ENCODE measurements at places on chromosomes 6 and 20.
A peak's percentile ranks its signal among the peaks of the same experiment; 100 is the strongest.

- DNase-seq = no peak
Observed at GRCh38 chr20:45049438-45049837, 51.5 kb downstream of the KCNS1 start.

DNA sequence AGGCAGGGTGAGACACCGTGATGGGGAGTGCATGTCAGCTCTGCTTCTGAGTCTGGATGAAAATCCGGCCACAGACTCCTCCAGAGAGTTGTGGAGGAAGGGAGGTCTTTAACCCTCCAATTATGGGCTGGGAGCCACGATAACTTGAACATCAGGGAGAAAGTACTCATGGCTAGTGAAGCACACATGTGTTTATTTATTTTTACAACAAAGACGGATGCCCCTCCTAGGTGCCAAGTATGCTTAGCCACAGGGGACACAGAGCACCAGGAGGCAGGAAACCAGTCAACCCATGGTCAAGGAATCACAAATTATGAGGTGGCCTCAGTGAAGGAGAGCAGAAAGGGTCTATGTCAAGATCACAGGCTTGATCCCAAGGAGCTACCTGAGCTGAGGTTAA lies 54.1 kb downstream of the ZNF217 start:
- peak; percentile 5 for DNase-seq

GRCh38 chr6:52400313-52401041 lies 19.7 kb upstream of the EFHC1 start:
- no peak for DNase-seq

GRCh38 chr6:2184700-2185455 lies 60.5 kb downstream of the GMDS start:
- DNase-seq = no peak

- no peak for DNase-seq
Observed at GRCh38 chr20:50799890-50800550, 5.2 kb downstream of the BCAS4 start.

- DNase-seq = peak; percentile 29
Observed at GRCh38 chr6:11043378-11043960, 636 bp downstream of the ELOVL2 start.

GRCh38 chr6:118652051-118652615 lies 742 bp upstream of the CEP85L start:
- DNase-seq = no peak

DNA sequence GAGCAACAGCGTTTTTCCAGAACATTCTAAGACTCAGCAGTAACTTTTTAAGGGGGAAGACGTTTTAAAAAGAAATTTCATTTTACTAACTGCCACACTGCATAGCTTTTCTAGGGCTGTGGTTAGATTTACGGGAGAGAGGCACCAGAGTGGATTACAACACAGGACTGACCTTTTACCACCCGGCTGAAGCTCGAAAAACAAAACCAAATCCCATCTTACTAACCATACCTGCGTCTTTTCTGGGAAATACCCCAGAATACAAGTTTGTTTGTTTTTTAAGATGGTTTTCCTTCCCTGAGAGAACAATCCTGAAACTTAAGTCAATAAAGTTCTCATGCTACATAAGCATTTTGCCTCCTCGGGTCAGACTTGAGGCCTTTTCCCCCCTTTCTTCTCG lies 209.3 kb upstream of the SOX4 start:
- no peak for DNase-seq

DNA sequence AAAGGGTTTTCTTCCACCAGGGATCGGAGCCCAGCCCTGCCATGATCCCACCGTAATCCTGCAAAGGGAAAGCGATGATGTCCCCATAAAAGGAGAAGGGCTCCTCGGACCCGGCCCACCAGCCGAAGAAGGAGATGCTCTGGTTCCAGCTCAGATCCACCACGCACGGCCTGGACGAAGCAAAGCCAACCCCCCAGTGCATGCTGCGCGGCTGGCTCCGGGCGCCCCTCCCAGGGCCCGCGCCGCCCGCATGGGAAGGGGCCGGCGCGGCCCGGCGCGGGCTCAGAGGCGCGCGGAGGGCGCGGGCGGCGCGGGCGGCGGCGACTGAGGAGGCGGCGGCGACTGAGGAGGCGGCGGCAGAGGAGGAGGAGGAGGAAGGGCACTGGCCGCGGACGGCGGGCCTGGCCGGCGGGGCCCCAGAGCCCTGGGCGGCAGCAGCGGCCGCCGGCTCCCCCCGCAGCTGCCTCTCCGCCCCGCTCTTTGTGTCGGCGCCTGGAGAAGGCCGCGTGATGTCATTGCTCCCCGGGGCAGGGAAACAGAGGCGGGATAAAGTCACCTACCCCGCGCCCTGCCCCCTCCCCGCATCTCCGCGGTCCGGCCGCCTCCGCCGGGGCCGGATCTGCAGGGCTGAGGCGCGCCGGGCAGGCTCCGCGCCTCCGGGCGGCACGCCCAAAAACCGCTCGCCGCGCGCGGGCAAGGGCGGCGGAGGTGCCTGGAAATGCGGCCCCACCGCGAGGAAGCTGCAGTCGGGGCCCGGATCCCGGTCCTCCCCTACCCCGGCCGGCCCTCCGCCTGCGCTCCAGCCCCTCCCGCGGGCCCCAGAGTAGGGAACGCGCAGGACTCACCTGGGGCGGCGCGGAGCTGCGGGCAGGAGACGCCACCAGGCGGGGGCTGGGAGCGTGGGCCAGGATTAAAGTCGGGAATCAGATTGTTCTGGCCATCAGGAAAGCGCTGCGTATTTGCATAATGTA lies at the start of gene FAXC:
TSS of gene FAXC (minus strand) at position 504 of the 971 bp plus-strand sequence. CDS start at position 202, 302 bp downstream.
- DNase-seq = no peak

DNA sequence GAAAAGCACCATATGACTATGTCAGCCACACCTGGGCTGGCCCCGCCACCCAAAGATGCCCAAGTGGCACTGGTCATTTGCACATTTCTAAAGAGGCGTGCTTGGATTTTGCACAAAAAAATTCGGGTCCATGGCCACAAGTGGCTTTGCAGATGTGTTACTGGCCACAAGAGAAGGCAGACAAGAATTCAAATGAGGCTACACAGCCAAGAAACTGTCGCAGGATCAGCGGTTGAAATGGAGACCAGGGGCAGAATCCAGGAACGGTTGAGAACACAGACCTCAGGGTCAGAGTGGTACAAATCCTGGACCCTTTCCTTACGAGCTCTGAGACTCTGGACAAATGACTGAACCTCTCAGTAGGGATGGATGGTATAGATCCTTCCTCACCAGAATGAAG lies 48.6 kb upstream of the SASH1 start:
- DNase-seq = no peak

GRCh38 chr6:125510405-125510804 lies 208.6 kb upstream of the HDDC2 start:
- DNase-seq = no peak

GRCh38 chr6:39908838-39909583 lies 25.3 kb downstream of the MOCS1 start:
- no peak for DNase-seq

GRCh38 chr20:58025233-58025632 lies 203.2 kb downstream of the ANKRD60 start:
- no peak for DNase-seq

- DNase-seq = peak; percentile 88
Observed at GRCh38 chr6:112780498-112781096, 433.5 kb downstream of the RFPL4B start.

- no peak for DNase-seq
Observed at GRCh38 chr20:62506087-62506486, 30.3 kb upstream of the GATA5 start.

- peak; percentile 90 for DNase-seq
Observed at GRCh38 chr20:23637282-23638221, at the start of gene CST3. TSS of gene CST3 (minus strand) at chr20:23637955. CDS start at chr20:23637862, 93 bp downstream.

GRCh38 chr6:125262016-125263013 lies 39.5 kb downstream of the HDDC2 start:
- DNase-seq = peak; percentile 71

GRCh38 chr6:14259594-14260152 lies 142.1 kb downstream of the CD83 start:
- DNase-seq = no peak

DNA sequence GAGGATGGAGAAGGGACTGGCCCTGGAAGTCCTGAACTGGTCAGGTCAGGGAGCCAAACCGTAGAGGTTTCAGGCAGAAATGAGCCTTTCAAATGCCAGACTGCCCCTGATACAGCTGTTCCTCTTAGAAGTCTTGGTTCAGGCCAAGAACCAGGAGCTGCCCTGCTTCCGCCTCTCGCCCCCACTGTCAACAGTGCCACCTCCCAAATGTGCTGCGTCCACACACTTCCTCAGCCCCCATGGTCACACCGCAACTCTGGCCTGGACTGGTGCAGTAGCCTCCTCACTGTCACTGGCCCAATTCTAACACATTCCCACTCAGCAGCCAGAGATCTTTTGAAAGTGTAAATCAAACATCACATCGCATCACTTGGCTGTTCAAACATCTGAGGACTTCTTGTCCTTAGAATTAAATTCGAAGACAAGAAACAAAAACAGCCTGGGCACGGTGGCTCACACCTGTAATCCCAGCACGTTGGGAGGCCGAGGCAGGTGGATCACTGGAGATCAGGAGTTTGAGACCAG lies 69.7 kb downstream of the STK35 start:
- DNase-seq = no peak

GRCh38 chr6:156984178-156984738 lies 207.1 kb downstream of the ARID1B start:
- no peak for DNase-seq

DNA sequence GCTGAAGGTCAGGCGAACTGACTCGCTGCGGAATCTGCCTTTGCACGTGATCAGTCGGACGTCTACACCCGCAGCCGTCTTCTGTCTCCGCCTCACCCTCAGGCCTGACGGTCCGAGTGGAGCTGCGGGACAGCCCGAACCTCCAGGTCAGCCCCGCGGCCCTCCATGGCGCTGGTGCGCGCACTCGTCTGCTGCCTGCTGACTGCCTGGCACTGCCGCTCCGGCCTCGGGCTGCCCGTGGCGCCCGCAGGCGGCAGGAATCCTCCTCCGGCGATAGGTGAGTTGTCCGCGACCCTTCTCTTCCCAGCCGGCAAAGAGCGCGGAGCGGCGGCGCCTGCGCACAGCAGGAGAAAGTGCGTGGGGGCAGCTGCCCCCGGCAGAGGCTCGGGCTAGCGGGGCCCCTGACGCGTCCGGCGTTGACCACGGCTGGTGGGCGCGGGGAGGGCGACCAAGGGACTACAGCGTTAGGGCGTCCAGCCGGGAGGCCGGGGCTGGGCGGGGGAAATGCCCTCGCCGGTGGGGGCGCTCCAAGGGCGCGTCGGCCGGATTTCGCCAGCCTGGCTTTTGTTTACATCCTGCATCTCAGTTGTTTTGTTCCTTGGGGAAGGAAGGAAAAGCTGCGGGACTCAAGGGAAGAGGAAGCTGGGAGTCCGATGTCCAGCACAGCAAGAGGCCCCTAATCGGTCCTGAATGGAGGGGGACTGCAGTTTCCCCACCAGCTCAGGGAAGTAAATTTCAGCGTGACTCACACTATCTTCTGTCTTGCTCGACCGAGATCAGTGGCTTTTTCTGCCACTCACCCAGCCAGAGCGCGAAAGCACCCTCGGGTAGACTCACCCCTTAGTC lies at the start of gene SMPDL3A:
TSS of gene SMPDL3A (plus strand) at position 77 of the 846 bp plus-strand sequence. CDS start at position 166, 89 bp downstream.
- DNase-seq = peak; percentile 75

DNA sequence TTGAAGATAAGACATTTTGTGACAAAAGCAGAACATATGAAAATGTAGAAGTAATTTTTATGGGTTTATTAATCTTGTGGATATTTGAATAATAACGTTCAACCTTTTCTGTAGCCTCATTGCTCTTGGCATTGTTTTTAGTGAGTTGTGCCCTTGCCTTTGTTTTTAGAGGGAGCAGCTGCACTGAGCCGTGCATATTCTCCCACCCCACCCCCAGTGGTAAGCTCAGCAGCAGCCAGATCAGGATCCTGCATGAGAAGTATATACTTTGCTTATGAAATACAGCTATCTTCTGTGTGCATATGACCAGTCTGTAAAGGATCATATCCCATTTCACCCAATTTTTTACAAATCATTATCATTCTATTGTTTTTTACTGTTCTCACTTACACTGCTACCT lies 184.2 kb downstream of the COL9A1 start:
- DNase-seq = no peak

- DNase-seq = peak; percentile 58
Observed at GRCh38 chr6:54802775-54803634, 43.6 kb upstream of the FAM83B start.

DNA sequence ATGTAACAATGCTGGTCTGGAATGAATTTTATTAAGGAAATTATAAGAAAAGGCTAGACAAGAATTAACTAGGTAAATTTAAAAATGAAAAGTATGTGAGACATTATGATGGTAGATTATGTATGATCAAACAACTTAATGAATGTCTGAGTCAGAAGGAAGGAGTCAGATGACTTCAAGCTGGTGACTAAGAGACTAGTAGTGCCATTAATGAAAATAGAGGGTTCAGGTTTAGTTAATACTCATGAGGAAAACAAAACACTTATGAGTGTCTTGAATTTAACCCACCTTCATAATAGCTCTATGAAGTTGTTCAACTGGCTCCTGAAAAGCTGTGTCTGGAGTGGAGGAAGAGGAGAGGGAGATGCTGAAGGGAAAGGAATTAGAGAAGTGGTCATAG lies 256.3 kb downstream of the ADGRB3 start:
- peak; percentile 1 for DNase-seq

- DNase-seq = no peak
Observed at GRCh38 chr20:57753332-57754164, 43.7 kb upstream of the PMEPA1 start.

- DNase-seq = no peak
Observed at GRCh38 chr6:125107896-125108295, 45.7 kb upstream of the TPD52L1 start.

GRCh38 chr20:9103955-9104354 lies 35.1 kb downstream of the PLCB4 start:
- DNase-seq = no peak

- peak; percentile 19 for DNase-seq
Observed at GRCh38 chr6:13767121-13767808, 47.1 kb downstream of the MCUR1 start.

DNA sequence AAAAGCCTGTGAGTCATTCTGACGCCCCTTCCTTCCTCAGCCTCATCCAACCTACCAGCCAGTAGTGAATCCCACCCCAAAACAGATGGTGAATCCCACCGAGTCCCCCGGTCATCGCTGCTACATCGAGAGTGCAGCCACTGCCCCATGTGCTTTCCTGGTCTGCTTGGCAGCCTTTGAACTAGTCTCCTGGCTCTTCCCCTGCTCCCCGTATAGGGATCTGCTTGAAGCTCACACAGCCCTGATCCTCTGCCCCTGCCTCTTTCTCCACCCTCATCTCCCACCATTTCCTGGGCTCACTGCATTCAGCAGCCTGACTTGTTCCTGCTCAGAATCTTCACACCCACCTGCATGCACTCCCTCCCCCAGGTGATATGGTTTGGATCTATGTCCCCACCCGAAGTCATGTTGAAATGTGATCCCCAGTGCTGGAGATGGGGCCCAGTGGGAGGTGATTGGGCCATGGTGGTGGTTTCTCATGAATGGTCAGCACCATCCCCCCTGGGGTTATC lies 14.6 kb downstream of the SYNJ2 start:
- DNase-seq = no peak
